ENCODE measurements at places on chromosomes 6 and 20.
A peak's percentile ranks its signal among the peaks of the same experiment; 100 is the strongest.

- no peak for DNase-seq
Measured at GRCh38 chr6:166703149-166703710, 76.2 kb upstream of the RPS6KA2 start.

- DNase-seq = peak; percentile 95
Measured at GRCh38 chr6:132202574-132202973, 198.7 kb downstream of the MOXD1 start.

DNA sequence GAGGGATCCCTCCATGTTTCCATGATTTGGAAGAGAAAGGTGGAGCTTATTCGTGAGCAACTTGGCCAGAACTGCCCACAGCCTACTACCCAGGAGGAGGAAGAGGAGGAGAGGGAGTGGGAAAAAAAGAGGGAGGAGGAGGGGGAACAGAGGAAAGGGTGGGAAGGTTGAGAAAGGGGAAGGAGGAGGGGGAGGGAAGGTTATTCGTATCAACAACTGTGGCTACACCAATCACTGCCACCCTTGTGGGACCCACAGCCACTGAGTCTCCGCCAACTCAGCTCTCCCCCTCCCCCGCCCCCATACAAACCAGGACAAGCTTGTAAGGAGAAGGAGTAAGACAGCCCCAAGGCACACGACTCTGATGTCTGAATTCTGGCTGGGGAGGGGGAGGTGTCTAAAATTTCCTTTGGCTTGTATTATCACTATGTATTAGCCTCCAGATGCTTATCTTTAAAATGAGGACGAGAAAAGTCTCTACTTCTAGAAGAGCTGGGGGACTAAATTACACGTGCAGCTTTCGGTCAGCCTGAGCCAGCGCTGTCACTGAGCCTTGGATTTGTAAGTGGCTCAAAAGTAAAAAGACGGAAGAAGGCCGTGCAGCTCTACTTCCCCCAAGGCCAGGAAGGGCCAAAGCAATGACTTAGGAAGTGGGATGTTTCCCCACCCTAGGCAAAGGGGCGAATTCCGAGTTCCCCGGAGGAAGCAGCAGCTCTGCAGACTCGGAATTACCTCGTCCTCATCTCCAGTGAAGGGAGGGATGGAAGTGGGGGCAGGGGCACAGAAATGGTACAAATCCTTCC is 1.0 kb downstream of the FKBP1A start:
- no peak for DNase-seq

GRCh38 chr20:50347284-50348063 is 156.8 kb downstream of the CEBPB start:
- no peak for DNase-seq

DNA sequence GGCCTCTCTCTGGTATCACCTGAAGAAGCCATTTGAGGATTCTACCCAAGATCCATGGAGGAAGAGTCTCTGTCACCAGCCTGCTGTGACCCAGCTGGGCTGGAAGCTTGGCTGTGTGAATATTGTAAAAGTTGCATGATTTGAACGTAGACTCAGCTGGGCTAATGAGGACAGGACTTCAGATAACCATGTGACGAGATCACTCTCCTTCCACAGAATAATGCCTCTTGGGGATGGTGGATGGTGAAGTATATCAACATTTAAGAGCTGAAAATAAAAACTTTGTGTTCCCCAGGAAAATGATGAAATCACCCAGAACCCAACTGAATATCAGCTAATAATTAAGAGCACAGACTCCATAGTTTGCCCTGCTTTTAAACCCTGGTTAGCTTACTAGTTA is 427.9 kb downstream of the CD83 start:
- DNase-seq = no peak

GRCh38 chr6:106474466-106474865 is 113.9 kb downstream of the CRYBG1 start:
- DNase-seq = no peak

- DNase-seq = no peak
Measured at GRCh38 chr6:142258305-142258704, 43.5 kb upstream of the ADGRG6 start.

DNA sequence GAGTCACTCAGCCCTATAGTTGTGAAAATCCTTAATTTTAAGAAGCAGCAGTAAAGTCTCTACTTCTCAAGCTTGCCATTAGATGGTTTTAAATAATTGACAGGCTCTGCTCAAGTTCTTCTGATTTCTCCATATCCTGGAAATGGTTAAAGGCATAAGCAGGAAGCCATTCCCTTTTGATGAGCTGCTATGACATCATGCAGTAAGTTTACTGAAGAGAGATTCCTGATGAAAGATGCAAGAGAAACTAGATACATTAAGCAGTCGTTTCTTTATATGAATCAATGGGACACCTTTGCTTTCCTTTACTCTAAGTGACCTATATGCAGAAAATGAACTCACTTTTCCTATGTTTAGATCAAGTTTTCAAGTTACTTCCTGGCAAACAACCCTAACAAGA is 9.8 kb downstream of the POPDC3 start:
- no peak for DNase-seq

- DNase-seq = no peak
Measured at GRCh38 chr6:135493218-135493961, 4.2 kb downstream of the AHI1 start.
